Spleen (tissue), 13 donors: ENCODE measurements at places on chromosomes 16 and 17. TPM values are rescaled to one million over a fixed set of nuclear protein-coding genes. Genes with fewer than 3 reads are reported as not detected.

GRCh38 chr16:65947951-65948350, 418.5 kb upstream of the CDH5 start:
- DNase-seq, result no peak
- H3K27ac ChIP-seq, result no peak overlapping the region
- no peaks in the 10 kb centered on the region for H3K4me1 ChIP-seq
- no peaks in the 10 kb centered on the region for H3K36me3 ChIP-seq
- H3K4me3 ChIP-seq, result no peak overlapping the region

DNA sequence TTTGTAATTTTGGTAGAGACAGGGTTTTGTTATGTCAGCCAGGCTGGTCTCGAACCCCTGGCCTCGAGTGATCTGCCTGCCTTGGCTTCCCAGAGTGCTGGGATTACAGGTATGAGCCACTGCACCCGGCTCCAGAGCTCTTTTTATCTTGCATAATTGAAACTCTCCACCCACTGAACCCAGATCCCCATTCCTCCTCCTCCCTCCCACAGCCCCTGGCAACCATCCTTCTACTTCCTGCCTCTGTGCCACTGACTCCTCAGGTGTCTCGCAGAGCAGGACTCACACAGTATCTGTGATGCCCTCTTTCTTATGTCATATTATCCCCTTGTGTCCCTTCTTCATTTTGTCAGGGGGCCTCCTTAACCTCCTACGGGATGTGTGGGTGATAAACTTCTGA, 340.7 kb downstream of the SLC39A11 start:
- H3K4me3 ChIP-seq, result no peak overlapping the region
- H3K4me1 ChIP-seq, result no peaks in the 10 kb centered on the region
- no peak overlapping the region for H3K27ac ChIP-seq
- H3K36me3 ChIP-seq, result peaks cover 9% of the 10 kb centered on the region
- no peak for DNase-seq

Gene HSBP1
- 68.5 TPM for total RNA-seq

DNA sequence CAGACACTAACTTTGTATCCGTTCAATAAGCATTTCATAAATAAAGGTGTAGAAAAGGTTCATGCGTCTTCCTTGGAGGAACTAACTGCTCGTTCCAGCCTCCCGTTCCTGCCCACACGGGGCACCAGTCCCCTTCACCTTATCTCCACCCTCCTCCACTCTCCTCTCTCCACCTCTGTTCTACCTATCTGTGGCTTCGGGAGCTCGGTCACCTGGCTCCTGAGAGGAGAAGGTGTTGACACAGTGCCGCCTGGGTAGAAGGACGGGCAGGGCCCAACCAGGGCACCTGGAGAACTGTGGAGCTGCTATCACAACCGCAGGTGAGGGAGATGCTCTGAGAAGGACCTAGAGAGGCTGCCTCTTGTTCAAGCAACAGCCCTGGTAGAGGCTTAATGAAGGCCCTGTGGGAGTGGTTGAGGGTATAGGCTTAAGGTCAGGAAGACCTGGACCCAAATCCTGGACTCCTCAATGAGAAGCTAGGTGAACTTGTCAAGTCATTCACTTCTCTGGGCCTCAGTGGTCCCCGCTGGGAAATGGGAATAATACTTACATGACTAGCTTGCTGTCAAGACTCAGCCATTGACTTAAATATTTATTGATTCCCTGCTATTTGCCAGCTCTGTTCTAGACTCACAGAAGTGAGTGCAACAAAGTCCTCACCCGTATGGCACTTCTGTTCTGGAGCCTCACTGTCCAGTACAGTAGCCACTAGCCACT, 9.6 kb upstream of the MINK1 start:
- no peaks in the 10 kb centered on the region for H3K27me3 ChIP-seq
- no peak overlapping the region for H3K4me3 ChIP-seq
- no peak for DNase-seq

- no peak overlapping the region for H3K27ac ChIP-seq
- no peaks in the 10 kb centered on the region for H3K36me3 ChIP-seq
- no peaks in the 10 kb centered on the region for H3K27me3 ChIP-seq
- H3K4me3 ChIP-seq, result no peak overlapping the region
Measured at GRCh38 chr17:58184308-58184985, 8.1 kb upstream of the EPX start.

DNA sequence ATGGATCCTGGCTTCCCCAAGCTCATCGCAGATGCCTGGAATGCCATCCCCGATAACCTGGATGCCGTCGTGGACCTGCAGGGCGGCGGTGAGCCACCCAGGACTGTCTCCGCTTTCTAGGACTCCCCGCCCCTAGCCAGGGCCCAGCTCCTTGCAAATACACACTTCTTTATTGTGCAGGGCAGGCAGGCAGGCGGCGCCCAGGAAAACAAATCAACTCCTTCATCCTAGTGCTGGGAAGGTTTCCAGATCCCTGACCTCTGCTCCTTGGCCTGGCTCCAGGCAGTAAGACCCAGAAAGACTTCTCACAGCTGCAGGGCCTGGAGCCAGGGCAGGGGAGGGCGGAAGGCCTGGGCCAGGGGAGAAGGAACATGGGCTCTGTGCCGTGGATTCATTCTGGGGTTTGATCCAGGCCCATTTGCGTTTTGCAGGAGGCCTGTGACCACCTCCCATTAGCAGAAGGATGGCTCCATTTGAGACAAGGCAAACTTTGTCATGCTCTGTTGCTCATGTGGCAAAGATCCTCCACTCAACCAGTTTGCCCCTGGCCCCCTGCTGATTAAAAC, 6.0 kb upstream of the LPCAT2 start:
- DNase-seq, result no peak
- peaks cover 3% of the 10 kb centered on the region for H3K36me3 ChIP-seq
- no peak overlapping the region for H3K4me3 ChIP-seq
- peaks cover 13% of the 10 kb centered on the region for H3K27me3 ChIP-seq

DNA sequence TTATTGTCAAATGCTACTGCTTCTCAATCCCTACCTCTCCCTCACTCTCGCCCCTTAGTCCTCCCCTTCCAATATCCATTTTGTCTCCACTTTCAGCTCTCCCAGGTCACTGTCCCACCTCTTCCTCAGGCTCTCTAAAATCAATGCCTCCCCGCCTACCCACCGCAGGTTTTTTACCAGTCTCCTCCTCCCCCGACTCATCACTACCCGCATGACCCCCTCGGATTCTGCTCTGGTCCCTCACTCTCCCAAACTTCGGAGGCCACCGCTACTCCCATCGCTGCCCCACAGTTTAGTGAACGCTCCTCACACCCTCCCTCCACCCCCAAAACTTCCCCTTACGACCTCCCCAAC, 513 bp downstream of the CRLF3 start:
- peak overlapping the region; percentile 89 for H3K4me3 ChIP-seq
- no peaks in the 10 kb centered on the region for H3K36me3 ChIP-seq
- peaks cover 51% of the 10 kb centered on the region for H3K4me1 ChIP-seq
- H3K27me3 ChIP-seq, result no peaks in the 10 kb centered on the region
- DNase-seq, result peak; percentile 81
- peak overlapping the region; percentile 93 for H3K27ac ChIP-seq

DNA sequence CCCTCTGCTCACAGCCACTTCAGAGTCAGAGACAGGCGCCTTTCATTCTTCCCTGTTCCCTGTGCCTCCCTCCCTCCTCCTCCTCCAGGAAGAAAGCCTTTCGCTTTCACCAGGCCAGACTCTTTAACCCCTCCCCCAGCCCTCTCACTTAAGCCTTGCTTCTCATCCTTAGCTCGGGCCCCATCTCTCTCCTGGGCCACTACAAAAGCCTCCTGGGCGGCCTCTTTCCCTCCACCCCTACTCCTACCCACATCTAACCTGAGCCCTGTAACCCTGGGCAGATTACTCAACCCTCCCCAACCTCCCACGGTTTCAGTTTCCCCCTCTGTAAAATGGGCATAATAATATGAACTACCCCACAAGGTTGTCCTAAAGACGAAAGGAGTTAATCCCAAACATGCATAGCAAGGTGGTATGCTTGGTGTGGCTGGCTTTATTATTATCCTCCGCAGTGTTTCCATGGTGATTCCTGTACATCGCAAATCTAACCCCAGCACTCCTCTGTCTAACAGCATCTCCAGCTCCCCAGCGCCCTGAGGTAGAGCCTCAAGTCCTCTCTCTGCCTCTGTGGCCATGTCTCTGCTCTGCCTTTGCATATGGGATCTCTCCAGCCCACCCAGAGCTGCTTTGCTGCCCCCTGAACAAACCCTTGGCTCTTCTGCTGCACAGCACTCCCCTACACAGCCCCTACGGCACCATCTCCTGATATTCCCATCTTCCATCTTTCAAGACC, 17.7 kb downstream of the PIMREG start:
- H3K27ac ChIP-seq, result no peak overlapping the region
- DNase-seq, result peak; percentile 24
- H3K27me3 ChIP-seq, result no peaks in the 10 kb centered on the region
- peaks cover 18% of the 10 kb centered on the region for H3K36me3 ChIP-seq

Gene ODAD4
- 1.0 TPM for total RNA-seq

Gene HBM
- total RNA-seq, result 1.4 TPM

Gene SRRM2
- 802 TPM for total RNA-seq

Gene GUCY2D
- total RNA-seq, result not detected

Gene TOX3
- not detected for total RNA-seq

DNA sequence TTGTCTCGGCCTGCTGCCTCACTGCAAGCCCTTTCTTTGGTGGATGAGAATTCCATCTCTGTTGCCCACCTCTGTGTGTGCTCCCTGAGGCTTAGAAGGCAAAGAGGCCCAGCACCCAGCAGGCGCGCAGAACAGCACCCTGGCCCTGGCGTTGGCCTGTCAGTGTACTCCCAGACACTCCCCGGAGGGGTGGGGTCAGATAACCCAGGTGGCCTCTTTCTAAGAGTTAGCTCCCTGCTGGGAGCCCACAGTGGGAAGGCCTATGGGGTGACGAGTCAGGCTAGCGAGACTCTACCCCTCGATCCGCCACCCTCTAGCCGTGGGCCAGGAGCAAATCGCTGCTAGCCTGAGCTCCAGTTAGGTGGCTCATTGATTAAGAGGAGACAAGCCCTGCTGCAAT, 38.1 kb downstream of the SRL start:
- no peak overlapping the region for H3K27ac ChIP-seq
- H3K4me1 ChIP-seq, result peaks cover 35% of the 10 kb centered on the region
- DNase-seq, result no peak

GRCh38 chr17:75920045-75920560, 15.4 kb upstream of the MRPL38 start:
- H3K4me3 ChIP-seq, result no peak overlapping the region
- no peaks in the 10 kb centered on the region for H3K36me3 ChIP-seq
- peaks cover 3% of the 10 kb centered on the region for H3K4me1 ChIP-seq
- no peak for DNase-seq
- no peaks in the 10 kb centered on the region for H3K27me3 ChIP-seq
- H3K27ac ChIP-seq, result no peak overlapping the region

DNA sequence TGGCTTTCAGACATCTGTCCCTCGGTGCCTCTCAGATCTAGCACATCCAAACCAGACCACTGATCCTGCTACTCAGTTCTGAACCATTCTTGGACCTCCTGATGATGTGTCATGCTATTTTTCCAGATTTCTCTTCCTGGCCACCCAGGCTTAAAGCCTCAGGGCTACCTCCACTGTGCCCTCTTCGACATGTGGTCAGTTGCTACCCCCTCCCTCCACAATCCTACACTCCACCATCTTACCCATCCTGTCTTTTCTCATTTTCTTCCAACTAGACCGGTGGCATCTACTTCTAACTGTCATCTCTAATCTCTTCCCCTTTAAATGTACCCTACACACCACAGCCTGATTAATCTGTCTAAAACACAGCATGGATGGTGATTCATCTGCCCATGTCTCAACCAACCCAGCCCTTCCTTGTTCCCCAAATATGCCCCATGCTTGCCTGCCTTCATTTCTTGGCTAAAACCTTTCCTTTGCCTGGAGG, 478.6 kb downstream of the SLC39A11 start:
- H3K27me3 ChIP-seq, result no peaks in the 10 kb centered on the region
- no peak for DNase-seq
- no peaks in the 10 kb centered on the region for H3K4me1 ChIP-seq
- no peak overlapping the region for H3K27ac ChIP-seq

Gene CCL4L2
- not detected for total RNA-seq

DNA sequence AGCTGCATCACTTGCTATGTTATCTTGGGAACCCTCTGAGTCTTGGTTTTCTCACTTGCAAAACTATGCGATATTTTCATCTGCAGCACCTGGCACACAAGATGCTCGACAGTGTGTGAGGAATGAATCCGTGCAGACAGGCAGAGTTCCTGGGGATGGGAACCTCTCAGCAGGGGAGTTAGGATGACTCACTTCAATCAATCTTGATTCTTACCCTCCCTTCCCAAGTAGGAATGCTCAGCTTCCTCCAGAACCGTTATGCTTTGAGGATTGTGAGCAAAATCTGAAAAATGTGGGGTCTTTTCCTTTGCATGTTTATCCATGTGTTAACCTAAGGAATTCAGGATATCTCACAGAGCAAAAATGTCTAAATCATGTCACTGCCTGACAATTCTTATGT, 68.9 kb upstream of the HNF1B start:
- H3K27ac ChIP-seq, result no peak overlapping the region
- no peaks in the 10 kb centered on the region for H3K36me3 ChIP-seq
- H3K4me1 ChIP-seq, result peaks cover 11% of the 10 kb centered on the region
- H3K4me3 ChIP-seq, result no peak overlapping the region
- DNase-seq, result no peak
- H3K27me3 ChIP-seq, result no peaks in the 10 kb centered on the region

Gene RASL10B
- total RNA-seq, result 0.11 TPM

DNA sequence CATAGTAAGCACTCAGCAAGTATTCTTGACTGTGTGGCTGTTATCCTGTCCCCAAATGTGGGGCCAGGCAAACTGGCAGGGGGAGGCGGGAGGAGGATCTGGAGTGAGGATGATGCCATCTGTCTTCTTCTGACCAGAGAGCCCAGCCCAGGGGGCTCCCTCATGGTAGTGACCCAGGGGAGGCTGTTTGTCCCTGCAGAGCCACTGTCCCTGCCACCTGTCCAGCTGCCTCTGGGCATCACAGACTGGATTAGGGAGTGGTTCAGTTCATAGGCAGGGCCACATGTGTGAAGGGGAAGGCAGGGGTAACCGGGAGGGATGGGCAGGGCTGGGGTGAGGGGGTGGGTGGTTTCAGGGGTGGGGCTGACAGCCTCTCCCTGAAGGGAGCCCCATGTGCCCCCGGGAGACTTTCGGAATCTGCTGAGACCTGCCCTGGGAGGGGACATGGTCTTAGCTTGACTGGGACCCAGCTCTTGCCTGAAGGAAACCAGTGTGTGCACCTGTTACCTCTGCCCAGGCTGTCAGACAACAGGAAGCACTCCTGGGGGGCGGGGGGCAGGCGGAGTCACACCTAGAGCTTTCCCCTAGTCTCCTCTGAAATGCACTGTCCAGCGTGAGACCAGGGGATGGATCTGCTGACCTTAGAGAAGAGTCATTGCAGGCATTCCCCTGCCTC, 15.2 kb downstream of the ARHGAP23 start:
- no peak overlapping the region for H3K4me3 ChIP-seq
- H3K4me1 ChIP-seq, result peaks cover 29% of the 10 kb centered on the region
- peak overlapping the region; percentile 33 for H3K27ac ChIP-seq
- H3K36me3 ChIP-seq, result no peaks in the 10 kb centered on the region

Gene CWC25
- total RNA-seq, result 32.8 TPM

Gene NPTX1
- total RNA-seq, result 4.7 TPM

DNA sequence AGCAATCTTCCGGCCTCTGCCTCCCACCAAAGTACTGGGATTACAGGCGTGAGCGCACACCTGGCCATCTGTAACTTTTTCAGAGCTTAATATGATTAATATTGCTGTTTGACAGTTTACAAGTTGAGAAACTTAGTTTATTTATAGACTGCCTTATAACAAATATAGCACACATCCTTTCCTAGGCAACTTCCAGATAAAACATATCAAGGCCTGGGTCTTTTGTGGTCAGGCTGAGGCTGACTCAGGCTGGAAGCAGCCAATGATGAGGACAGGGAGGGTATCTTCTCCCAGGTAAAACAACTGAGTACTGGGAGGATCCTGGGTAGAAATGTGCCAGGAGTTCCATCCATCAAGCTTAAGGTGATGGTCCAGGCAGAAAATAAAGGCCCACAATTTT, 16.2 kb downstream of the LUC7L start:
- no peak overlapping the region for H3K27ac ChIP-seq
- H3K4me1 ChIP-seq, result no peaks in the 10 kb centered on the region
- H3K4me3 ChIP-seq, result no peak overlapping the region
- peaks cover 100% of the 10 kb centered on the region for H3K36me3 ChIP-seq
- DNase-seq, result no peak
